ENCODE measurements at places on chromosomes 7 and 10.

DNA sequence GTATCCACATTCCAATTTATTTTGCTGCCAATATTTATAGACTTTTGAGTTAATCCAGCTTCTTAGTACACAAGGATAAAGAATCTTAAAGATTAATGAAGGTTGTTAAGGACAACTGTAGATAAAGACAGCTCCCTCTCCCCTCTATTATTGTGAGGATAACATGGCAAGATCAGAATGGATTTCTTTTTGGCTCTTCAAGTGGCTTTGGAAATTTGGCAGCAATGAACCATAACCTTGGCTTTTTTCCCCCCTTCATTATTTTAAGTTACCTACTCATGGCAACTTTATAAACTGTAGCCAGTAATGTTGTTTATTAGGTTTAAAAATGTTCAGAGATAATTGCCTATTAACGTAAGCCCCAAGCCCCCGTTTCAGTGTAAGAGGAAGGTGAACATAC, 131.1 kb upstream of the SLC26A5 start:
- no peak for DNase-seq

GRCh38 chr10:5813091-5813340, 218 bp downstream of the GDI2 start:
- DNase-seq: no peak

DNA sequence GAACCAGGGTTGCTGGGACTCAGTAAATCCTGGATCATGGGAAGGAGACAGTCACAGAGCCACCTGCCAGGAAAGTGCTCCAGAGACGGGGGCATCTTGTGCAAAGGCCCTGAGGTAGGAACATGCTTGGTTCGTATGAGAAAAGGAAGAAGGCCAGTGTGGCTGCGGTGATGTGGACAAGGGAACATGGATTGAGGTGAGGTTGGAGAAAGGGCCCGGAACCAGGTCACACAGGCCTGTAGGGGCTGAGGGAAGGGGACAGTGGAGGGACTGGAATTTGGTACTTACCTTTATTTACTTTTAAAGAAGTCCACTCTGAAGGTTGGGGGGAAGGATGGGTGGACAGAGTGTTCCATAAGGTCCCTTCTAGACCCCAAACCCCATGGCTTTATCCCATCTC, 32.9 kb upstream of the CXCL12 start:
- no peak for DNase-seq

DNA sequence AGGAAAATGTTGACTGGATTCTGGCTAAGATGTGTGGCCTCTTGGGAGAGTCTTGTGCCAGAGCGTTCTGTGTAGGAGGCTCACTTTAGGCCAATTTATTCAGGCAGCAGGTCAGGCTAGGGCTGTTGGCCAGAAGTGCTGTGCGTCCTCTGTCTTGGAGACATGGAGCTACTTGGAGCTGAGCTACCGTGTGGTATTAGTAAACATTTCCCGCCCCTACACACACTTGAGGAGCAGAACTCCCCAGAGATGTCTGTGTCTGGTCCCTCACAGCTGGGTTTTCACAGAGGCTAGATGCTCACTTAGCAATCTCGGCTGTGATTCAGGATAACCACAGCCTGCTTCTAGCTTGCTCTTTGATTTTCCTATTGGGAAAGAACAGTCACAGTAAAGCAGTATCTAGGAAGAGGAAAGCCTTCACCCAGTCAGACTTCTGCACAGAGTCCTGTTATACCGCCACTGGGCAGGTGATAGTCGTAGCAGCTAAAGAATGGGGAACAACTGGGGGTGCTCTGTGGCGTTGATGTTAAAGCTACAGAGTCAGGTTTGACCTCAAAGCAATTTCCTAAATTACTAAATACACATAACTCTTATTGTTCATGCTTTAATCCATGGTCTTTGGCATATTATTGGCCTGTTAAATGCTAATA, 86.7 kb downstream of the MDFIC start:
- peak; percentile 18 for DNase-seq

DNA sequence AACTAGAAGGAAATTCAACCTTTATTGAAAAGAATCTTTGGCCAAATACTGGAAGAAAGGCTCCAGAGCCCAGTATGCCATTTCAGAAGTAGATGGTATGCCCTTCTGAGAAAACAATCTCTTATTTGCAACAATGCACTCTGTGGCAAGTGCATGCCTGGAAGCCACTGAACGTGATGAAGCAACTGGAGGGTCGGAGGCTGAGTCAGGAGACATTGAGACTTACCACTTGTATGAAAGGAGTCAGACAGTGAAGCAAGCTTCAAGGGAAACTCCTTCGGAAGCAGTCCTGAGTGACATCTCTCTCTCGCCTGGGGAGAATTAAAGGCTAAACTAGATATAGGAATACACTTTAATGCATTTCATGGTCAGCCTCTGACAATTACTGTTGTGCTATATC, 353.7 kb downstream of the NRG3 start:
- DNase-seq: no peak

DNA sequence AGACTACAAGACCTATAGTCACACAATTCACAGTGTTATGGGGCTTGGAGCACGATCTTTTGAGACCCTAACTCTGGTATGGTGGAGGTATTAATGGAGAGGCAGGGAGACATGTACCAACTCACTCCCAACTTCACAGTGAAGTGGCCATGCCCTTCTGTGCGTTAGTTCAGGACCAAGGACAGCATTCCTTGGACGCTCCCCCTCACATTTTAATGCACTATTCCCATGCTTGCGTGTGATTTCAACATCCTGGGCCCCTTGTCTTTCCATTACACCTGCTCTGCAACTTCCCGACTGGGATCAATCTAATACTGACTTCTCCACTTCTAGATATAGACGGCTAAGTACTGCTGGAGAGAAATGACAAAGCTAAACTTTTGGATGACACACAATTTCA, 72.7 kb downstream of the PLCE1 start:
- no peak for DNase-seq

DNA sequence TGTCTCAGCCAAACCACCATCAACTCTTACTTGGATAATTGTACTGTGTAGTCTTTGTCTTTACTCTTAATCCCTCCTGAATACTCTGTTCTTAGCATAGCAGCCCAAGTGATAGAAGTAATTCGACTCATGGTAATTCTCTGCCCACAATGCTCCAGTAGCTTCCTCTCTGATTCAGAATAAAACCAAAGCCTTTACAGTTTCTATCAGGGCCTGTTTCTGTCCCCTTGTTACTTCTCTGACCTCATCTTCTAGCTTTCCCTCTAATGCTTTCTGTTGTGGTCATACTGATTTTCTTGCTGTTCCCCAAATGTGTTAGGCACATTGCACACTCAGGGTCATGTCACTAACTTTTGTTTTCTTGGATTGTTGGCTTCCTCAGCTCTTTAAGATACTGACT, 8.0 kb downstream of the ZNF518A start:
- no peak for DNase-seq

GRCh38 chr7:88842201-88842600, 46.7 kb upstream of the TEX47 start:
- DNase-seq: no peak

DNA sequence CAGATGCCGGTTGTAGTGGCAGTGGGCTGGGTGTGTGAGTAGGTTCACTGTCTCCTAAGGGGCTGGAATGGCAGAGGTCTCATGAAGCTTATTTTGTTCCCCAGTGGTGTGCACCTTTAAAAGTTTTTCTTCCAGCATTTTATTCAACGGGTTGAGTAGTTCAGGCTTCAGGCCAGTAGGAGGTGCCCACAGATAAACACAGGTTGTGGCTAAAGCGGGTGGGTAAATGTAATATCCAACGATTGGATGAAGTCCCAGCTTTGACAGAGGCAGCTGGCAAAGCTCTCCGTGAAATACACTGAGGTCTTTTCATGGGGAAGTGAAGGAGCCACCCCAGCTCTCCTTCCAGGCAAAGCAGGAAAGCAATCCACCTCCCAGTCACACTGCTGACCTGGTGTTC, 339.8 kb upstream of the LRRTM3 start:
- no peak for DNase-seq

GRCh38 chr10:101617824-101618568, 29.9 kb downstream of the DPCD start:
- no peak for DNase-seq

- DNase-seq: no peak
Measured at GRCh38 chr10:79936625-79937615, 12.0 kb downstream of the SFTPD start.

GRCh38 chr10:50382576-50383023, 131.3 kb upstream of the ASAH2 start:
- no peak for DNase-seq

- no peak for DNase-seq
Measured at GRCh38 chr7:113109718-113110117, 8.6 kb downstream of the SMIM30 start.

DNA sequence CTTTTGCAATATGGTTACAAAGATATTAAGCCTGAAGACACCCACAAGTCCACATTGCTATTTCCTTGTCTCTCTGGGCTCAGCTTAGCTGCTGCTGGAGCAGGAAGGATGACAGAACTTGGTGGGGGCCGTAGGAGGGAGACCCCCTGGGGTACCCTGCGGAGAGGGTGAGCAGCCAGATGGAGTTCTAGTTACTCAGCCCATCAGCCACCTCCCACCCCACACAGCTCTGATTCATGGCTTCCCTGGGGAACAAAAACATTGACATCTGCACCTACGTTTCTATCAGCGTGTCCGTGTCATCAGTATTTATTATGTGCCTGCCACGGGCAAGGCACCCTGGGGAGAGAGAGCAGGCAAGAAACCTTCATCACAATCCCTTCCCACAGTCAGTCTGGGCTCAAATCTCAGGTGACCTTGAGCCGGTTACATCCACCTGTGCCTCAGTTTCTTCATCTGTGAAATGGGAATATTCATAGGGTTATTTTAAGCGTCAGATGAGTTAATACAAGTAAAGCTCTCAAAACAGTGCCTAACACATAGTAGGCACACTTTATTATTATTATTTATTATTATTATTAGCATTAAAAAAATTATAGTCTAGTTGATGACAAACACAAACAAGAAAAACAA, 131.5 kb downstream of the C10orf105 start:
- no peak for DNase-seq

DNA sequence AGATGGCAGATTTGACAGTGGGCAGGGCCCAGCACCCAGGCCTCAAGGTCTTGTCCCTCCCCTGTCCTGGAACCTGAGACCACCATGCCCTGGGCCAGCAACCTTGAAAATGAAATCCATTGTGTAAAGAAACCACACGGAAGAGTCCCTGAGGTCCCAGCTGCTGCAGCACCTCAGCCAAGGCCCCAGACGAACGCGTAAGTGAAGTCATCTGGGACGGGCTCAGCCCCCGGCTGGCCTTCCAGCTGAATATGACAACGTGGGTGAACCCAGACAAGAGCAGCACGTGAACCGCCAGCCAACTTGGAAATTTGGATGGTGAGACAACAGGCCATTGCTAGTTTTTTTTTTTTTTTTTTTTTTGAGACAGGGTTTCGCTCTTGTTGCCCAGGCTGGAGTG, 70.3 kb downstream of the CYTH3 start:
- DNase-seq: no peak

DNA sequence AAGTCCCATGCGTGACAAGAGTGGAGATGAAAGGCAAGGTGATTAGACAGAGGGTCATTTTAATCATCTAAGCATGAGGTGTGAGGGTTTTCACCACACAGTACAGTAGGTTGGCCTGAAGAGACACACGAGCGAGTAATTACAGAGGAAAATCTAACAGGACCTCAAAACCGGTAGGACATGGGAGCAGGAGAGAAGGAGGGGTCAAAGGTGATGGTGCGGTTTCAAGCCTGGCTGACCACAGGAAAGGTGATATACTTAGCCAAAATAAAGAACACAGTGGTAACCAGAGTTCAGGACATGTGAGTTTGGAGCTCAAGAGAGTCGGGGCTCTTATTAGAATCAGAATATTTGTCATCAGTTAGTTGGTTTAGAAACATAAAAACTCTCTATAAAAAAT, 20.0 kb downstream of the GLI3 start:
- no peak for DNase-seq

- peak; percentile 37 for DNase-seq
Measured at GRCh38 chr7:48087349-48087748, 1.7 kb upstream of the UPP1 start.

- no peak for DNase-seq
Measured at GRCh38 chr7:32251659-32252058, 181.5 kb upstream of the PDE1C start.

GRCh38 chr10:30494558-30494957, 60.6 kb downstream of the MAP3K8 start:
- DNase-seq: no peak

DNA sequence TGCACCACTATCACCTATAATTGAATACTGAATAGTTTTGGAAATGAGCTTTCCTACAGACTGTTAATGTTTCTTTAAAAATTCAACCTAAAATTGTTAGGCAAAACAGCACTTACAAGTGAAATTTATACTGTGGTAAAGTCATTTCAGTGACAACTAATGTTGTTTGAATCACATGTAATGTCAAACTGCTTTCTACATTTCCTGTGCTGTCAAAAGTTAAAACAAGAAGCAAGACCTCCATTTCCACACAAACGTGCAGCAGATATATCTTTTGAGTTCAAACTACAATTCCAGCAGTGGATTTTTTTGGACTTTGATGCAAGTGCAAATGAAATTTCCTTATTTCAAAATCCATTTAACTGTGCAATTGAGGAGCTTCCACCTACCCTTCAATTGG, 199.8 kb downstream of the RNLS start:
- DNase-seq: no peak

DNA sequence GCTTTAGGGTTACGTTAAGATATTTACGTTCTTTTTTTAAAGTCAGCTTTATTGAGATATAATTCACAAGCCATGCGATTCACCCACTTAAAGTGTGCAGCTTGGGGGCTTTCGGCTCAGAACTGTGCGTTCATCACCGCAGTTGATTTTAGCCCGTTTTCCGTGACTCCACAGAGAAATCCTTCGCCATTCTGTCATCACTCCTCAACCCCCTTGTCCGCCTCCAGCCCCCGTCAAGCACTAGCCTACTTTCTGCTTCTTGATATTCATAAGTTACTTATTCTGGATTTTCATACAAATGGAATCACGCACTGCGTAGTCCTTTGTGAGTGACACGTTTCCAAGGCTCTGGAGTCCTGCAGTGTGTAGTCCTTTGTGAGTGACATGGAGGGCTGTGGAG, 20.4 kb downstream of the FAM20C start:
- no peak for DNase-seq

DNA sequence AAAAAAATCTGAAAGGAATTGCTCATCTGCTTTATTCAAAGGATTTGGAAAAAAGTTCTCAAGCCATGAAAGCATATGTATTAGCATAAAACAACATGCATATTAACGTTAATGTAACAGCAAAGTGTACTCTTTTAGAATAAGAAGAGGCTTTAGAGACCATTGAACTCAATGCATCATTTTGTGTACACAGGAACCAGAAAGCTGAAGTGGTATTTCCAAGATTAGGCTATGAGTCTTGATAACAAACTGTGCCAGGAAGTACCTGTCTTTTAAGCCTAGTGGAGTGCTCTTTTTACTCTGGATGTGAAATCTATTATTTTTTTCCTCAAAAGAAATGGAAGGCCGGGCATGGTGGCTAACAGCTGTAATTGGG, 164.2 kb downstream of the THSD7A start:
- DNase-seq: no peak

GRCh38 chr7:96361116-96361857, 39.4 kb upstream of the SLC25A13 start:
- DNase-seq: no peak

GRCh38 chr10:69655124-69655867, 25.2 kb downstream of the FAM241B start:
- no peak for DNase-seq
